ENCODE measurements at places on chromosomes 12 and 14.
A peak's percentile ranks its signal among the peaks of the same experiment; 100 is the strongest.

GRCh38 chr12:93476555-93476954 lies 9.2 kb downstream of the MRPL42 start:
- no peak for DNase-seq

- no peak for DNase-seq
These were observed 525.7 kb downstream of the SOX5 start for GRCh38 chr12:23423796-23424195.

GRCh38 chr12:104056419-104056972 lies 6.5 kb upstream of the GLT8D2 start:
- no peak for DNase-seq

GRCh38 chr14:96748362-96748761 lies 48.8 kb upstream of the VRK1 start:
- no peak for DNase-seq

DNA sequence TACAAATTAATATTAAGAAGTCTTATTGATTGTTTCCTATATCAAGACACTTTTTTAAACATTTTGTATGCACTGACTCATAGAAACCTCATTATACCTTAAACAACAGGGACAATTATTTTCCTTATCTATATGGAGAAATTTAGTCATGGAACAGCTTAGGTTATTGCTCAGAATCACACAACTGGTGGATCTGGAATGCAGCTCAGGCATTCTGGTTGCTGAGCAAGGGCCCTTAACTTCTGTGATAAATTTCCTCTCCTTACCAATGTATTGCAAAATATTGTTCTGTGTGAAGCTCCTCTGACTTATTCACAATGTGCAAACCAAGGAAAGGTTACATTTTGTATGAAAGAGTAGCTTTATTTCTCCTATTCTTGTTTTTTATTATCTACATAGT lies 817.8 kb downstream of the LRFN5 start:
- DNase-seq: no peak

- DNase-seq: no peak
These were observed 247.3 kb upstream of the FKBP4 start for GRCh38 chr12:2547273-2548044.

DNA sequence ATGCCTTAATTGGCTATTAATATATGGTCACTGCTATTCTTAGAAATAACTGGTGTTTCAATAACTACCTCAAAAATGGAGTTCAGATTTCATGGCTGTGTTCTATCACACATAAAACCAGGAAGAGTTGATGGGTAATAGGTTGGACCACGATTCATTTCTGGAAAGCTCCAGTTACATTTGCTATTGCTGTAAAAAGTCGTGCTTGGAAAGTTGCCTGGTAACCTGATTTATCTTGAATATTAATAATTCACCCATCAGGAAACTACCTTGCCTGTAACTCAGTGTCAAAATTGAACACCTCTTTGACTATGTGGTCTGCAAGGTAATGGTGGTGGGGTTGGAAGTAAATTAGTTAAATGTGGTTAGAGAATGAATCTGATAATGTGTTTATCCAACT lies 104.7 kb upstream of the IFNG-AS1 start:
- DNase-seq: no peak

DNA sequence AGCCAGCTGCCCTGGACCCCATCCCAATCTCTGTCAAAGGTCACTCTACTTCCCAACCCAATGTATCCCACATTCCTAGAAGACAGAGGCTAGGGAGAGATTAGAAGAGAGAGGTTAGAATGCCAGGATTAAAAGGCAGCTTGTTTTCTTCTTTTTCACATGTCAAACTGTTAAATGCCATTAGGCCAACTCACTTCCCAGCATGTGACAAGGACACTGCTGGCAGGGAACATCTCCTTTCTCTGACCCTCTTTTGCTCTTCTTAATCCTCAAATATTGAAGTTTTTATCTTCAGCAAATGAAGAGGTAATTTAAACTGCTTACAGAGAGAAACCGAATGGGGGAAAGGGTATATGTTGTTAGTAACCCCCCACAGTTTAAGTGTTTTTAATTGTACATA lies 89.1 kb downstream of the BBS10 start:
- DNase-seq: peak; percentile 32

GRCh38 chr12:28065374-28065773 lies 92.8 kb upstream of the PTHLH start:
- DNase-seq: no peak

- no peak for DNase-seq
These were observed 209.0 kb upstream of the RTL1 start for GRCh38 chr14:101112351-101113107.

Measured in NT2/D1 (cell line).